ENCODE measurements at places on chromosomes 4 and X.

DNA sequence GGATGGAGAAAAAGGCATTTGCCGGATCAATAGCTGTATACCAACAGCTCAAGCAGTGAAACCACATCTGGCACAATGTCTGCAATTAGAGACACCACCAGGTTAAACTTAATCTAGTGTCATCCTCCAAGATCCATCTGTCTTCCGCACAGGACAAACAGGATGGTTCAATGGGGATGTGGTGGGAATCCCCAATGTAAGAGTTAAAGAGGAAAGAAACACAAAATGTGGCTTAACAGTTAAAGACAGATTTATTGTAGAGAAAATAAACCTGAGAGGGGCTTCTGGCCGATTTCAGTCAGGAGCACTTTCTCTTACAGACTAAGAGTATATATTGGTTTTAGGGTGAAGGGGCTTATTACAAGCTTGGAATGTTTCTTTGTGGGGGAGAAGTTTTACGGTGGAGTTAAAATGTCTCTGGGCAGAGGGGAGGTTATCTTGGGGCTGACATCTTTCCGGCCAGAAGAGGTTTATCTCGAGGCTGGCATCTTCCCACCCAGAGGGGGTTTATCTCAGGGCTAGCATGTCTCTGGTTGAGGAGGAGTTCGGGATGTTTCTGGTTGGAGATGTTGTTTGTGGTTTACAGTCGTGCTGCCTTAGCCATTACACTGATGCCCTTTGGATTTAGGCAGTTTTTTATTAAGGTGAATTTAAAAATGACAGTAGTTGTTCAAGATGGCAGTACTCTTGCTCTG, 61.7 kb downstream of the KANTR start:
- no peak for DNase-seq

GRCh38 chrX:39308126-39308525, 506.9 kb downstream of the MID1IP1 start:
- peak; percentile 68 for DNase-seq

DNA sequence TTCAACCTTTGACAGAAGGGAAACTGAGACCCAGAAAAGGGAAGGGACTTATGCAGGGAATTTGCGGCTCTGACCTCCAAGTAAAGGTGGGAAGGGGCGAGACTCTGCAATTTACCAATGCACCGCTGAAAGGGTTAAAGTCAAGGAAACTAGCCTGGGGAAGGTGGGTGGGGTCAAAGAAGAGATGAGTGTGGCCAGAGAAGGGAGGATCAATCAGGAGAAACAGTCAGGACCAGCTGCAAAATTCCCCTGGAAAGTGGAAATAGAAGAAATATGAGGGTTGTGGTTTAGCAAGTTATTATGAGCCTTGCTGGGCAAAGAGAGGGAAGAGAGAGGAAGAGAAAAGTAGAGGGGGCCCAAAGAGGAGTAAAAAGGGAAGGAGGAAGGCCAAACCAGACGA, 30.5 kb downstream of the STARD8 start:
- no peak for DNase-seq

DNA sequence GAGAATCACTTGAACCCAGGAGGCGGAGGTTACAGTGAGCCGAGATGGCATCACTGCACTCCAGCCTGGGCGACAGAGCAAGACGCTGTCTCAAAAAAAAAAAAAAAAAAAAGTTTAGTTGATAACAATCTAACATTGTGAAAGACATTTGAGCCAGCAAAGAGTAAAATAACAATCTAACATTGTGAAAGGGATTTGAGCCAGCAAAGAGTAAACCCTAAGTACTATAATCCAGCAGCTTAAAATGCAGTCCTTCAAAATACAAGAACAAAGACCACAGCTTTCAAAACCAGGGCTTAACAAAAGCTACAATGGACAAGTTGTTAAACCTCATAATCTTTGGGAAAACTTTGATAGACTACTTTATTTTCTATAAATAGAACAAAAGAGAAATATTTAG, 16.9 kb downstream of the MFAP3L start:
- DNase-seq, result no peak

DNA sequence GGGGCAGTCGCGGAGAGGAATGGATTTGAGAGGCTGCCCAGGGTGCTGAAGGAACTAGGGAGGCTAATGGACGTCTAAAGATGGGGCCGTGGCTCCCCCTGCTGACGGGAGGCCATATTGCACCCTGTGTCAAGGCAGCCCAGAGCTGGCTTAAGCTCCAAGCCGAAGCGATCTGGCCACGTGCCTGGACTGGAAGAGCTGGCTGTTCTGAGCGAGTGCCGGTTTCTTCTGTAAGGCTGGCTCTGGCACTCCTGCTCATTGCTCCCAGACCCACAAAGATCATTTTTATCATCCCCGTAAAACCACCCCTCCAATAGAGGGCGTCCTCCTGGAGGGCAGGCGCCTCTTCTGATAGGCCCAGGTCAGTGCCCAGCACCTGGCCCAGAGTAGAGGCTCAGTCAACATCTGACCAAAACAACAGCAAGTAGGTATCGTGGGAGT, 5.6 kb downstream of the PNCK start:
- DNase-seq, result peak; percentile 24

- DNase-seq, result no peak
These were observed 5.7 kb downstream of the AFM start for GRCh38 chr4:73487233-73487632.

DNA sequence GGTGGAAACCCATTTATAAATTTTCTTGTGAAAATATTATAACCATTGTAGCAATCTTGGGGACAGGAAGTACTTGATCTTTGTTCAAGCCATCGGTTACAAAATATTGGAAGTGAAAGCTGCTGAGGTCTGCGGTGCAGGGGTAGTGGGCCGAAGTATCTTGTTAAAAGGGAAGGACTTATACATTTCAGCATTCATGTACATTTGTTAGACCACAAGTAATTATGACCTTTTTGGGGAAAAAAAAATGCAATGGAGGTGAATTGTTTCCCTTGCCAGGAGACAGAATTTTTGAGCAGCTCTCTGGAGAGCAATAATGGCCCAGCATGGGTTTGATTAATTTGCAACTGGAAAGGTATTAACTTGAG, 121.3 kb downstream of the EGF start:
- no peak for DNase-seq

- DNase-seq, result no peak
These were observed 21.0 kb downstream of the MSN start for GRCh38 chrX:65688403-65688871.

DNA sequence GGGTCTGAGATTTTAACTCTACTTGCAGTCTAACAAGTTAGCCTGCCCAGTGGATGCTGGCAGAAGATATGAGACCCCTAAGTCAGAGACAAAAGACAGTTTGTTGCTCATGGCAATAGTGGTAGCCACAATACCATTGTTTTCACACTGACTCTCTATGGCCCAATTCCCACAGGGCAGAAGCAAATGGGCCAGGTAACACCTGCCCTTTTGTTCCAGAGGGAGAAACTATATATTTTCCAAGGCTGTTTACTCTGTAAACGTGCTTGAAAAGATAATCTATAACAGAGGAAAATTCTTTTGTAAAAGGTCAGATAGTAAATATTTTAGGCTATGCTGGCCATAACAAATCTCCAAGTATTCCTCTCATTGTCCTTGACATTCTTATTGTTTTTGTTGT, 57.2 kb upstream of the NPNT start:
- no peak for DNase-seq

DNA sequence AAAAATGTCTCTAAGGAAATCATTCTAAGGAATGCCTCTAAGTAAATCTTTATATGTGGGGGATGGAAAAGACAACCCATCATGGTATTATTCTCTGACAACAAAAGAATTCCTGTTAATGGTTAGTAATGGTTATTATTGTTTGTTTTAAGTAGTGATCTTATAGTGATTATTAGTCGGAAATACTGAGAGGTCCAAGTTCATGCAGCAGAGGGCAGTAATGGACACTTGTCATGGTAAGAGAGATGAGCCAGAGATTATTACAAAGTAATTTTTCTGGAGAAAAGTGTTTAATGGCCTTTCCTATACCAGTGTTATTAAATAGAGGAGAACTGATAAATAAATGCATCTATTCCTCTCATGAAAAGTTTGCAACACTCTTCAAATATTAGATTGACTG, 8.1 kb upstream of the DKK2 start:
- DNase-seq, result peak; percentile 26

- DNase-seq, result no peak
These were observed at the start of gene DAPP1 for GRCh38 chr4:99816545-99817308. TSS of gene DAPP1 (plus strand) at chr4:99816827. CDS start at chr4:99816914, 87 bp downstream.

GRCh38 chr4:136571315-136571714, 961.0 kb downstream of the PCDH18 start:
- no peak for DNase-seq

GRCh38 chr4:40448875-40449274, 113.7 kb downstream of the CHRNA9 start:
- DNase-seq, result no peak

DNA sequence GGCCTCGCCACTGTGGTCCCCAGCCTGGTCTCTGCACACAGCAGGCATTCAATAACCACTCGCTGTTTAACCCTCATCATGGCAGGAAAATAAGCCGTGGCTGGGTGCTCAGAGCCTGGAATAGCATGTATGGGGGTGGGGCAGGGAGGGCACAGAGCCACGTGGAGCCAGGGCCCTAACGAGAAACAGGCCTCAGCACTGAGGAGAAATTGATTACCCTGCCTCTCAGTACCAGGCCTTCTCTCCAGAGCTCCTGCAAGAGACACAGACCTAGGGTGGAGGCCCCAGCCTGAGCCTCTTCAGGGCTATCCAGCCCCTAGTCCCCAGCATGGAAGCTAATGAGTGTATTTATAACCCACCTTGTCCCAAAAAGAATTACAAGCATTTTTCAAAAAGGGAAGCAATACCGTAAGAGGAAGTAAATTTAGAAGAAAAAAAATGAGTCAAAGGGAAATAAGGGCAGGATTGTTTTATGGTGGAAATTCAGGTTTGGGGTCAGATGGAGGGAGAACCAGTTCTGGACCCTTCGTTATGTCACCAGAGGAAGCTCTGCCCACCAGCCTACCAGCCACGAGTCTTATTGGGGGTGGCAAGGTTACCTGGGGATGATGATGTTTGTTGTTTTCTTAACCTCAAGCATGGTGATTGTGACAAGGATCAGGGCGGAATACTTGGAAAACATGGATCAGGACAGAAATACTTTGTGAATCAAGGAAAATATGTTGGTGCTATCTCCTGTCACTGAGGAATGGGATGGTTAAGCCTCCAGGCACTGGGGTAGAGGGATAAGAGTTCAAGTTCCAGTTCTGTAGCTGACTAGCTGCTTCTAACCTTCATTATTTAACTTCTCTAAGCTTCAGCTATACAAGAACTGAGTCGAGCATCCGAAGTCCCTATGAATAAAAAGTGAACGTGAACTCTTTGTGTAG, 101.9 kb upstream of the RBPJ start:
- no peak for DNase-seq

DNA sequence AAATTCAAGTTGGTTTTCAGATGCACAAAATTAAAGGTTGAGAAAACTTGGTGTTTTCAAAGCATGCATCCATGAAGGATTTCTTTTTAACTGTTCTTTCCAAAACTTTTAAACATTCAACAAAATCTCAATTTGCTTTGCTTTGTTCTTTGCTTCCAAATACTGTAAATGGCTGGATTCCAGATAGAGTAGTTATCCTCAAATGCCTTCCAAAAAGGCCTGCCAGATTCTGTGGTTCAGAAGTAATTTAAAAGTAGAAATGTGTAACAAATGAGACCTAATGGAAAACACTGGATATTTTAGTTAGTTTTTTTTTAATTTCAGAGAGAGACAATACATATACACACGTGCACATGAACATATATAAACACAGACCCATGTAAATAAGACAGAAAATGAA, 97.3 kb downstream of the NR3C2 start:
- no peak for DNase-seq

DNA sequence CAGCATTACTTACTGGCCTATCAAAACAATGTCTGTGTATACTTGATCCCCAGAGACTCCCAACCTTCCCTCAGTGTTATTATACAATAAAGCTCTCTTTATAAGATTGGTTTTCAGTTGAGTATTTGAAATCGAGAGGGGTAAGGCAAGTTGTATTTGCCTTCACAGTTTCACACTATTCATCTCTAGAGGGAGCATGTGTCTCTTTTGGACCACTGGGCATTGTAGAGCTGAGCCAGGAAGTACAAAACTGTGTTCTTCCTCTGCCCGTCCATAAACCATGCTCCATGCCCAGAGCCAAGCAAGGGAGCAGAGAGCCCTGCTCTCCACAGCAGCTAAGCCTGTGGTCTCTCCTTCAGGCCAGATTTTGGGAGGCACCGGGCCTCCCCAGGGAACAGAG, 61.5 kb upstream of the HHIP start:
- peak; percentile 51 for DNase-seq

GRCh38 chr4:52248820-52249219, 197.7 kb downstream of the SPATA18 start:
- DNase-seq, result no peak

DNA sequence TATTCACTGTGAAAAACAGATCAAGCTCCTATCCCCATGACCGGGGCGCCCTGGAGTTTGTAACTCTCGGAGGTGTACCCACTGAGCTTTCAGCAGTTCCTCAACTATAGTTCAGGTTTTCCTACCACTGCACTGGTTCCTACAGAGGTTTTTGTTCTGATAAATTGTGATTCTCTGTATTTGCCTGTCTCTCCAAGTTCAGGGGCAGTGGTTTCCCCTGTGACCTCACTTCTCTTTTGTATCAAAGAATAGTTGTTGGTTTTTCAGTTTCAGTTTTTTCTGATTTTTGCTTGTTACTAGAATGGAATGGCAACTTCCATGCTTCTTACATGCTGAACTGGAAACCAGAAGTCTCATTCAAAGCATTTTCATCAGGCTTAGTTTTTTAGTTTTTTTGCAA, 56.8 kb upstream of the PLS3 start:
- DNase-seq, result no peak

- DNase-seq, result no peak
These were observed 208.7 kb downstream of the SOWAHB start for GRCh38 chr4:76689145-76689817.

- no peak for DNase-seq
These were observed 202.2 kb upstream of the GPRIN3 start for GRCh38 chr4:89509708-89510281.

- no peak for DNase-seq
These were observed 1448.8 kb downstream of the TECRL start for GRCh38 chr4:62960415-62960814.

DNA sequence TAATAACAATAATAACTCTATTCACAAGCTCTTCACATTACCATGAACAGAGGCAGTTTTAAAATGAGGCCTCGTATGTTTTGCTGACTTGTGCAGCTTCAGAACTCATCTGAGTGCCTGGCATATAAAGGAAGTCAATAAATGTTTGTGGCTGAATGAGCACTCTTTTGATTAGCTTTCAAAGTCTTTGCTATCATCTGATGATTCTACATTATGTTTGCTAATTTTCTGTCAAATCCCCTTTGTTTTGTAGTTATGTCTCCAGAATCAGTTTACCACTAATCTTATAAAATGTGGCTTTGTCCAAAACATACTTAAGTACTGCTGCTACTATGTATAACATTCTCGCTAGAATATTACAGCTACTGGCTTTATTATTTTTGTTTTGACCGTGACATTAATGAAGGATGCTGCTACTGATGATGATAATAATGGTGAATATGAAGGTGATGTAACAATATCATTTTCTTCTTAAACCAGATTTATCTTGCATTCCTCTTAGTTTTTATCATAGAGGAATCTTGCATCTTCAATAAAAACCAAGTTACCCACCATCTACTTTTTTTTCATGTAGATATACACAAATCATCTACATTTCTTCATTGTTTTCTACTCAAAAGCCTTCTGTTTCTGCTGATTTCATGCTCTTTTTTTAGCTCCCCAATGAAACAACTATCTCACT, 384.5 kb downstream of the NAF1 start:
- DNase-seq, result no peak

Measured in dermis microvascular lymphatic vessel endothelial cell (primary cell).